Foreskin keratinocyte (primary cell): ENCODE measurements at places on chromosomes 3 and 15.
A peak's percentile ranks its signal among the peaks of the same experiment; 100 is the strongest.

DNA sequence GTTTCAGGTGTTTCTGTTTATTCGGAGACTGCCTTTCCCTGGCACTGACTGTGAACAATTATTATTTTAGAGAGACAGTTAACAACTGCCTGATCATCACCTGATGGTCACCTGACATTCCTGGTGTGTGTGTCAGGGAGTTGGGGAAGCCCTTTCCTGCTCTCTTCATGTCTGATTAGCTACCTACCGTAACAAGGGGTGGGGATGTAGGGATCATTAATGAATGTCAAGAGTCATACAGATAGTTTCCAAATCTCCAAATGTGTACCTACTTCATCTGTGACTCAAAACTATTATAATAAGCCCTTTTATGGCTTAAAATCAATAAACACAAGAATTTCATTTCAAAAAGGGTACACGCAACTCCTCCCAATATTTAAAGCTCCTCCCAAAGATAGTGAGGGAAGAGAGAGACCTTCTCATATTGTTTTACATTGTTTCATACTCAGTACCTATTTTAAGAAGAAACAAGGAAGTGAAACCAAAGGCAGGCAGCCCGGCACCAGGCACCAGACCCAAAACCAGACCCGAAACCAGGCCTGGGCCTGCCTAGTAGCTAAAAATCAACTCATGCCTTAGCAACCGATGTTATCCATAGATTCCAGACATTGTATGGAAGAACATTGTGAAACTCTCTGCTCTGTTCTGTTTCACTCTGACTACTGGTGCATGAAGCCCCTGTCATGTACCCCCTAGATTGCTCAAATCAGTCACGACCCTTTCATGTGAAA lies 844.9 kb upstream of the ALCAM start:
- peak; percentile 46 for DNase-seq

DNA sequence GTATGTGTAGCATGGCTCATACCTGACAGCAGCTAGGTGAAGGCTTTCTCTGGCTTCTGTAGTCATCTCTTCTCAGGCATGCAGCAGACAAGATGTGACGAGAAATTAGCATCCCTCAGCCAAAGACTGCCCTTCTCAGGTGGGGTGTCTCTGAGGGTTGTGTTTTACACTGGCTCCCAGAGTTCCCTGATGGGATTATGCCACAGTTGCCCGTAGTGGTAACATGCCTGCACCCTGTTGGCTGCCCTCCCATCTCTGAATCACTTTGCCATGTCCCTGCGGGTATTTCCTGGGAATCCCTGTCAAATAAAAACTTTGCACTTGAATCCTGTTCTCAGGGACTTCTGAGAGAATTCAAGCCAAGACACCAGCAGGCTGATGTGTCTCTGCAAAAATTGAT lies 70.5 kb downstream of the LRTM1 start:
- peak; percentile 54 for DNase-seq

DNA sequence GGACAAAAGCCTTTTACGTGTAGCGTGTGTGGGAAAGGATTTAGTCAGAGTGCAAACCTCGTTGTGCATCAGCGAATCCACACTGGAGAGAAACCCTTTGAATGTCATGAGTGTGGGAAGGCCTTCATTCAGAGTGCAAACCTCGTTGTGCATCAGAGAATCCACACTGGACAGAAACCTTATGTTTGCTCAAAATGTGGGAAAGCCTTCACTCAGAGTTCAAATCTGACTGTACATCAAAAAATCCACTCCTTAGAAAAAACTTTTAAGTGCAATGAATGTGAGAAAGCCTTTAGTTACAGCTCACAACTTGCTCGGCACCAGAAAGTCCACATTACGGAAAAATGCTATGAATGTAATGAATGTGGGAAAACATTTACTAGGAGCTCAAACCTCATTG lies 10.5 kb downstream of the ZNF35 start:
- DNase-seq: no peak

GRCh38 chr15:78663703-78664102 lies 22.7 kb upstream of the CHRNB4 start:
- no peak for DNase-seq

GRCh38 chr15:68402432-68403160 lies 29.4 kb downstream of the ITGA11 start:
- DNase-seq: no peak

GRCh38 chr3:196311-197148 lies at the start of gene CHL1:
Gene CHL1 (plus strand): TSS chr3:196763. CDS start chr3:319777, 123,014 bp downstream.
- DNase-seq: no peak

GRCh38 chr15:33008284-33008995 lies 186.1 kb downstream of the FMN1 start:
- no peak for DNase-seq

GRCh38 chr3:157180262-157180661 lies 20.3 kb upstream of the CCNL1 start:
- DNase-seq: no peak

DNA sequence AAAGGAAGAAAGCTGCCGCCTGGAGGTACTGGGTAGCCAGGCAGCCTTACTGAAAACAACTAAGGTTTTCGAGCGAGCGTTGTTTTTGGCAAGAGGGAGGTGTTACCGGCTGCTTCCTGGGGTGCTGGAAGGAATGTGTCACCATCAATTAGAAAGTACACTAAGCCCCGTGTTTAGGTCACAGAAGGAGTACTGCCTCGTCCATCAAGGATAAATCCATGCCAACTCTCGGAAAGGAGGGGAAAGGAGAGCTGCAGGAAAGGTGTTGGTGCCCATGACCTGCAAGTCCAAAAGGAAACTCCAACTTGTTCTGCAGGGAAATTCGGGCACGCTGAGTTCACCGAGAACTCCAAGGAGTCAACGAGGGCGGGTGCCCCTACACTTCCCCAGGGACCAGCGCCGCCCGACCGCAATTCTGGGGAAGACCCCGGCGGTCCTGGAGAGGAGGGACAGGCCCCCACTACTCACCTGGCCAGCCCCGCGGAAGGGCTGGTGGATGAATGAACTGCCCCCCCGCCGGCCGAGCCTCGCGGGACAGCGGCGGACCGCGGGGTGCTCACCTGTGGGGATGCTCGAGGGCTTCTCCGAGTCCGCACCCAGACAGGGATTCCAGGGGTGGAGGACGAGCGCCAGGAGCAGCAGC lies 542 bp downstream of the PLOD2 start:
- DNase-seq: peak; percentile 61
